Right cardiac atrium (tissue), 5 donors: ENCODE measurements at places on chromosomes 1 and 21. TPM values are rescaled to one million over a fixed set of nuclear protein-coding genes. Genes with fewer than 3 reads are reported as not detected.

OR2T35 gene
- not detected for total RNA-seq

C8B gene
- total RNA-seq, result not detected

ADGRL2 gene
- 70.0 TPM for total RNA-seq

ANKRD45 gene
- total RNA-seq, result 0.94 TPM

GNAT2 gene
- total RNA-seq, result not detected

RNU1-2 gene
- total RNA-seq, result 6,377 TPM

GBP2 gene
- 18.9 TPM for total RNA-seq

DNA sequence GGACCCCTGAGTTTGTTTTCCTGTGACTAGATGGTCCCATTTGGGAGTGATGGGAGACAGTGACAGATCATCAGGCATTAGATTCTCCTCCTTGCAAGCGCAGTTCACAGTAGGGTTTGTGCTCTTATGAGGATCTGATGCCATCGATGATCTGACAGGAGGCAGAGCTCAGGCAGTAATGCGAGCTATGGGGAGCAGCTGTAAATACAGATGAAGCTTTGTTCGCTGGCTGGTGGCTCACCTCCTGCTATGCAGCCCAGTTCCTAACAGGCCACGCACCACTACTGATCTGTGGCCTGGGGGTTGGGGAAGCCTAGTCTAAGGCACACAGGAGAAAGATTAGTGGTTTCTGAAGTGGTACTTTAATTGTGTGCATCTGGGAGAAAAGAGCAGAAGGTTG, 7.1 kb upstream of the PLPP3 start:
- DNase-seq, result no peak

DNA sequence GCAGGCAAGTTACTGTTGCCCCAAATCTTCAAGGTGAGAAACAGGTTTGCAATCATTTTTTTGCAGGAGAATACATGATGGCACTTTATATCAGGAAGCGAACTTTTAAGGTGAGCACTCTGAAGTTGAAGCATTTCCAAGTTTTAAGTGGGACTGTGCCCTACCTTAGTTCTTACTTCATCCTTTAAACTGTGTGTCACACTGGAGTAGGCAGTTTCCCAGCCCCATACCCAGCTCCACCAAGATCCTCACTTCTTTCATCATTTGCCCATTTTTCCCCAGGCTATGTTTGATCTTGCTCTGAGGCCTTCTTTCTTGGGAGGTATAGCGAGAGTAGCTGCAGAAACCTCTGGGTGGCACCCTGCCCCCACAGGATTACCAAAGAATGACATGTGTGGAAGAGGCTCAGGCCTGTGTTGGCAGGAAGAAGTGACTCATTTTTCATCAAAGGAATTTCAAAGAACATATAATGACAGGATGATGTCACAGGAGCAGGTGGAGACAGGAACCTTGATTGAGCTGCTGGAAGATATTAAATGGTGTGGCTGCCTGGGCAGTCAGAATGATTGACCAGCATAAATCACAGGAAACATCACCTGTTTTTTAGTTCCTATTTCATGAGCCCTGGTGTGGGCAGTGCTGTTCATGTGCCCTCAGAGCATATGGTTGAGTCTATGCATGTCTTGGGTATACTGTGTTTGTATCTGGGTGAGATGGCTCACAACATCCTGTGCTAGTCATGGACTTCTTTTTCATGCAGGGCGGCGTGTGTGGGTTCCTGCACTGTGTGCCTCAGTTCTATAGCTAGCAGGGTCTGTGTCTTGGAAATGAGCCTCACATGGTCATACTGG, 20.8 kb upstream of the MACF1 start:
- DNase-seq, result no peak

DNA sequence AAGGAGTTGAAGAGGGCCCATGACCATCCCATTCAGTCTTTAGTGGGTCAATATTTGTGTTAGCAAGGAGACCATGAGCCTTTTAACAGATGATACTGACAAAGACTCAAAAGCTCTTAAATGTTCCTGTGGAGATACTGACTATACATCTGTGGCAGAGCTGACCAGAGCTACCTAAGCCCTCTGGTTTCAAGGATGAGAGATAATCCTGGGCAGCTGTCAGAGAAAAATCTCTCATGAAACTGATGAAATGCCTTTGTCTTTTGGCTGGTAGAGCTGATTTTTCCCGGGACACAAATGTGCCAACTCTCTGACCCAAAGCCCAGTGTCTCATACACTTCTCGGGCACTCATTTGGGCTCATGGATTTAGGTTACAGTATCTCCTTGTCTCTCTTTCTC, 100.9 kb downstream of the XCL2 start:
- no peak for DNase-seq

DNA sequence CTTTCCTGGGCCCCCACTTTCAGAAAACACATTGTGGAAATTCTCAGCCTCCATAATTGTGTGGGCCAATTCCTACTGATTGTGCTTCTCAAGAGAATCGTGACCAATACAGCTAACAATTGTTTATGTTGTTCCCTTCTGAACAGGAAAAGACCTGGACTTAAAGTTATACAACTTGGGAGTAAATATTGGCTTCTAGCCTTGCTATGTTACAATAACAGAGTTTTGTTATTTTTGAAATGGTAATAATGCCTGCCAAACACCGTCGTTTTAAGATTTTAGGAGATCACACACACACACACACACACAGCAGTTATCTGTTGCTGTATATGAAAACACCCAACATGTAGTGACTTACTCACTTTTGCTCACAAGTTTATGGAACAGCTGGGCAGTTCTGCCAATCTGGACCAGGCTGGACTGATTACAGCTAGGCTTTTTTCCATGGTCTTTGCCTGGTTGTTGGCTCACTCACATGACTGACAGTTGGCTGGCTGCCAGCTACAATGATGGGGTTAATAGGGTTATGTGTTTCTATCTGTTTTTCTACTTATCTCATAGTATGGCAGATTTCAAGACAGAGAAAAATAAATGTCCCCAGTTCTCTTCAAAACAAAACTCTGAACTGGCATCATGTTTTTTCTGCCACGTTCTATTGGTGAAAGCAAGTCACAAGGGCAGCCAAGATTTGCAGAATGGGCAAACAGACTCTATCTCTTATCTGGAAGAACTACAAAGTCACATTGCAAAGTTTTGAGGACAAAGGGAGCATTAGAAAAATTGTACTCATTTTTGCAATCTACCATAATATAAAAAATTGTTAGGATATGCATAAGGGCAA, 447.5 kb downstream of the NEGR1 start:
- DNase-seq, result peak; percentile 76

GRCh38 chr1:61636376-61636775, 88.6 kb downstream of the TM2D1 start:
- no peak for DNase-seq

DNA sequence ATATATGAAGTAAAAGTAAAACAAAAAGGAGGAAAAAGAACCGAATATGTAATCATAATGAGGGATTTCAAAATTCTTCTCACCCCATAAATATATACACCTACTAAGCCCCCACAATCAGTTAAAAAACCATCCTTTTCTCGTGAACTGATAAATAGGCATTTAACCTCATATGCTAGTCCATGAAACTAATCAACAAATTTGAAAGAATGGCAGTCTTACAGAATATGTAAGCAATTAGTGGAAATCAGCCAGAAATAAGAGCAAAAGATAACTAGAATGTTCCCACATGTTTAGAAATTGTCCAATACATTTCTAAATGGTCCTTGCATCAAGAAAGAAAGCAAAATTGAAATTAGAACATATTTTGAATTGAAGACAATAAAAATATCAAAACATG, 849.4 kb upstream of the CXADR start:
- no peak for DNase-seq

- no peak for DNase-seq
Measured at GRCh38 chr1:177732178-177732577, 237.7 kb downstream of the SEC16B start.

GRCh38 chr1:160978510-160978927, 23.9 kb upstream of the ITLN2 start:
- peak; percentile 55 for DNase-seq

DNA sequence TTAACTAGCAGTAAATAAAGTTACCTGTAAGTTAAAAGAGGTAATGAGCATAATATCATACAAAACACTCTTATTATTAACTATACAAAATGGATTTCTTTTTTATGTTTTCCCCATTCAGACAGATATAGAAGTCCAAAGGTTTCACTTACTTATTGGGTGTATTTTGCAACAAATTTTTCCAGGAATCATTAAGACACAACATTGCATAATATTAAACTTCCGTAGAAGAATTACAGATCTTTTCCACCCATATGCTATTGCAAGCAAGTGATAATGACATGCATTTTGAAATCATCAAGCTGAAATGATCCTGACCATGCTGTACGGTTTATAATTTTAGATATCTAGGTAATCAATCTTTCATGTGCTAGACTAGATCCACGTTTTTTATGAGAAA, 957.0 kb downstream of the NCAM2 start:
- no peak for DNase-seq
